ENCODE measurements at places on chromosomes 5 and 9.

GRCh38 chr9:82183181-82183860 is 194.7 kb downstream of the SPATA31D1 start:
- no peak for DNase-seq

- no peak for DNase-seq
These were observed 64.3 kb upstream of the TNC start for GRCh38 chr9:115182264-115182663.

DNA sequence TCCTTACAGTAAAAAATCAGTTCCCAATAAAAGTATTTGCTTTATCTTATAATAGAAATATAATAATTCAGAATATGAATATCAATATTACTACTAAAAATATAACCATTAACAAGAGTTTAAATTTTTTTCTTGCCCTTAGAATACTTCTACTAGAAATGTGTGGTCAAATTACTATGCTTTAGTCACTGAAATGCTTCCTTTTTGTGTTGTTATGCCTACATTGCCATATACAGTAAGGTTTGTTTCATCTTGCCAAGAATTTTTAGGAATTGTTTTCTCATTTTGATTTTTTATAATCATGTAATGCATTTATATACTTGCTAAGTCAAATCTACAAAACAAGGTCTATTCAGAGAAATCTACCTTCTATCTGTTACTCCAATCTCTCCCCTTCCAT is 181.7 kb downstream of the CDK5RAP2 start:
- no peak for DNase-seq

- no peak for DNase-seq
These were observed 22.9 kb upstream of the TEX10 start for GRCh38 chr9:100375658-100376057.

DNA sequence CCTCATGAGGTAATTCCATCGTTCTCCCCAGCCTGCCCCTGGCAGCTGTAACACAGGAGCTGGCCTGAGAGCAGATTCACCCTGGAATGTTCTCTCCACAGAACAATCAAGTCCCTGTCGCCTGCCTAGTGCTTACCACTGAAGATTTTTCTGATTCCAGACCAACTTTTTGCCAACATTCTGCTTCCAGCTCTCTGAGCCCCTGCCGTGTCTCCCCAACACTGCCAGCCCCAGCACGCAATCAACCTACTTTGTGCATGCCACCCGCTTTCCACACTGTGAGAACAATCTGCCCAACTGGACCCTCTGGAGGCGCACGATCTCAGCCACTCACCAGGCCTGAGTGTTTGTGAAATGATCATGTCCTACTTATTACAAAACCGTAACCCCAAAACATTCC is 62.6 kb downstream of the PSMB7 start:
- no peak for DNase-seq

DNA sequence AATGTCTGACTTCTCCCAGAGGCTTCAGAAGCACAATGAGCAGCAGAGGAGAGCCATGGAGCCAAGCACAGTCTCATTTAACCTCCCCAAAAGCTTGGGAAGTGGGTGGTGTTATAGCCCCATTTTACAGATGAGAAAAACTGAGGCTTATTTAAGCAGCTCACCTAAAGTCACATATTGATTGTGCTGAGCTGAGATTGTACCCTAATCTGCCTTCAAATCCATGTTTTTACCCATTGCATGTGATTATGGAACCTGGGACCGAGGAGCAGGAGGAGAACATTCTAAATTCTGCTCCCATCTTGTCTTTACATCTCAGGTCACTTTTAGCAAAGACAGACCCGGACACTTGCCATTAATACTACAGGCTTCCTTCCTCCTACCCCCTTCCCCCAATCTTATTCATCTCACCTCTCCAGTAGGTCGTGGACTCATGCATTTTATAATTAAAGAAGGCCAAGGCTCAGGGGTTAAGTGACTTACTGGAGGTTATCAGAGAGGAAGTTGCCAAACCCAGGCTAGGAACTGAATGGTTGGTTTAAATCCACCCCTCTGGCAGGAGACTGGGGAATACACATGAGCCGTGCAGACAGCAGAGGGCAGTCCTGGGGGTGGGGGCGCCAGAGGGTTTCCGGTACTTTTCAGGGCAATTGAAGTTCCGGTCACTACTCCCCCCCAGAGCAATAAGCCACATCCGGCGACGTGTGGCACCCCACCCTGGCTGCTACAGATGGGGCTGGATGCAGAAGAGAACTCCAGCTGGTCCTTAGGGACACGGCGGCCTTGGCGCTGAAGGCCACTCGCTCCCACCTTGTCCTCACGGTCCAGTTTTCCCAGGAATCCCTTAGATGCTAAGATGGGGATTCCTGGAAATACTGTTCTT is 51.0 kb upstream of the IL17B start:
- no peak for DNase-seq

DNA sequence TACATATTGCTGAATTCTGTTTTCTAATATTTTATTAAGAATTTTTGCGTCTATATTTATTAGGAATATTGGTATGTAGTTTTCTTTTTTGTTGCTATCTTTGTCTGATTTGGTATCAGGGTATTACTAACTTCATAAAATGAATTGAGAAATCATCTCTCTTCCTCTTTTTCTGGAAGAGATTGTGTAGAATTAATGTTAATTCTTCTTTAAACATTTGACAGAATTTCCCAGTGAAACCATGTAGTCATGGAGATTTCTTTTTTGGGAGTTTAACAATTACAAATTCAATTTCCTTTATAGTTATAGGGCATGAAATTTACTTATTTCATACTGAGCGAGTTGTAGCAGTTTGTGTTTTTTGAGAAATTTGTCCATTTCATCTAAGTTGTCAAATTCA is 3.3 kb upstream of the FAM170A start:
- DNase-seq = no peak

DNA sequence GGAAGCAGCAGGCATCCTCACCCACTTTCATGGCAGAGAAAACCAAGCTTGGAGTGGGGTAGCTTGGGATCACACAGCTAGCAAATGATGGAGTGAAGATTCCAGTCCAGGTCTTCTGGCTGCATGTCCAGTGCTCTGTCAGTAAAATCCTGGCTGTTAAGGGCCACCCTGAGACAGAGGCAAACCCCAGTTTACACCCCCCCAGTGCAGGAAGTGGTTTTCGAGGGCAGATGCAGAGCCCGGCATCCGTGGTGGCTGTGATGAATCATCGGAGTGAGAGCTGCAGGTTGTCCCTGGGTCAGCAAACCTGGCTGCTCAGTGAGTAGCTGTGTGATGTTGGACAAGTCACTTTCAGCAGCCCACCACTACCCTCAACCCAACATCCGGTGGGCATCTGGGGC is 115.4 kb downstream of the RGS3 start:
- DNase-seq = peak; percentile 68

Data from stimulated activated CD4-positive, alpha-beta T cell treated with anti-CD3 and anti-CD28 coated beads, TNF-alpha, amount 100 ng/mL, for 4 hours (primary cell).